GM18507 (cell line): ENCODE measurements at places on chromosomes 5 and 9.

DNA sequence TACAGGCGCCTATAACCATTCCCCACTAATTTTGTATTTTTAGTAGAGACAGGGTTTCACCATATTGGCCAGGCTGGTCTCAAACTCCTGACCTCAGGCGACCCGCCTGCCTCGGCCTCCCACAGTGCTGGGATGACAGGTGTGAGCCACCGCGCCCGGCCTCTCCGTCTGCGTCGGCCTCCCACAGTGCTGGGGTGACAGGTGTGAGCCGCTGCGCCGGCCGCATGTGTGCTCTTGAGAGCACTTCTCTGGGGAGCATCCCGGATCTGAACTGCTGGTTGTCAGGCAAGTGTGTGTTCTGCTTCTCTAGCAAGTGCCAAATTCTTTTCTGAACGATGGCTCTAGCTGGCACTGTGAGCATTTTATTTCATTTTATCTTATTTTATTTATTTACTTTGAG lies 3.7 kb upstream of the ENTPD2 start:
- no peak for DNase-seq

GRCh38 chr5:50672663-50673062 lies 6.2 kb downstream of the PARP8 start:
- no peak for DNase-seq

GRCh38 chr5:74140409-74140808 lies 500.1 kb downstream of the ENC1 start:
- no peak for DNase-seq

GRCh38 chr5:142016556-142016955 lies 3.7 kb upstream of the GNPDA1 start:
- DNase-seq = no peak

DNA sequence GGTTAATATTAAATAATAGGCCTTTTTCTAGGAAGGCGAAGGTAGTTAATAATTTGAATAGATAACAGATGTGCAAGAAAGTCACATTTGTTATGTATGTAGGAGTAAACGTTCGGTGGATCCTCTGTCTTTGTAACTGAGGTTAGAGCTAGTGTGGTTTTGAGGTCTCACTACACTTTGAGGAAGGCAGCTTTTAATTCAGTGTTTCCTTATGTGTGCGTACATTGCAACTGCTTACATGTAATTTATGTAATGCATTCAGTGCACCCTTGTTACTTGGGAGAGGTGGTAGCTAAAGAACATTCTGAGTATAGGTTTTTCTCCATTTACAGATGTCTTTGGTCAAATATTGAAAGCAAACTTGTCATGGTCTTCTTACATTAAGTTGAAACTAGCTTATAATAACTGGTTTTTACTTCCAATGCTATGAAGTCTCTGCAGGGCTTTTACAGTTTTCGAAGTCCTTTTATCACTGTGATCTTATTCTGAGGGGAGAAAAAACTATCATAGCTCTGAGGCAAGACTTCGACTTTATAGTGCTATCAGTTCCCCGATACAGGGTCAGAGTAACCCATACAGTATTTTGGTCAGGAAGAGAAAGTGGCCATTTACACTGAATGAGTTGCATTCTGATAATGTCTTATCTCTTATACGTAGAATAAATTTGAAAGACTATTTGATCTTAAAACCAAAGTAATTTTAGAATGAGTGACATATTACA lies 45.7 kb downstream of the TGFBR1 start:
- no peak for DNase-seq

DNA sequence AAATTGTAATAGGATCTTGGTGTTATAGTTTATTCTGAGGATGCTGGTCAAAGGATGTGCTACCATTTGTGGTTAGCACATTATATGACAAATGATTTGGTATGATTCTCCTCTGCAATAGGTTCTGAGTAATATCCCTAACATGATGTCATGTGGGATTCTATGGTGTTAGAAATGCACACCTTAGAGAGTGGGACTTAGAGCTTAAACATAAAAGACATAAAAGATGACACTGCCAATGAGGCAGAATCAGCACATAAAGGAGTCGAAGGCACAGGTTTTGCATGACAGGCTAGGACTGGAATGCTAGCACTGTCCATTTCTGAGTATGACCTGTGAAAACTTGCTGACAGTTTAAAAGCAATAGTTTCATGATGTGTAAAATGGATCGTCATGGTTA lies 100.4 kb downstream of the OSTF1 start:
- no peak for DNase-seq

- DNase-seq = no peak
Observed at GRCh38 chr5:33244441-33245150, 196.2 kb upstream of the TARS1 start.

- DNase-seq = no peak
Observed at GRCh38 chr5:32434221-32434620, 10.3 kb downstream of the ZFR start.

GRCh38 chr9:97954550-97954989 lies 16.6 kb upstream of the HEMGN start:
- peak; percentile 39 for DNase-seq

DNA sequence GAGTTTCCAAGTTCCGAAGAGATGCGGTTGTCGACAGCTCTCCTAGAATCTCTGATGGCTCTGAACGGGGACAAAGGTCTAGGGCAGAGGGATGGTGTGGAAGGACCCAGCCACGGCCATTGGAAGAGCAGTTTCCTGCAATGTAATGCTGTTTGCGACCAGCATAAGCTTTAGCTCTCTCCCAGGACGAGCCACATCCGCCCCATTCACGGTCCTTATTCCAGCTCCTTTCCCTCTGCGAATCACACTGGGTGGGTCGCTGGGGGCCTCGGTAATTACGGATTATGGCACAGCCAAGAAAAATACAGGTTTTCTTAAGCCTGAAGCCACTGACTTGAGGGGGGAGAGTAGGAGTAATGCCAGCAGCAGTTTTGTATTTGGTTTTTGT lies 22.7 kb downstream of the ANXA2R start:
- DNase-seq = no peak

DNA sequence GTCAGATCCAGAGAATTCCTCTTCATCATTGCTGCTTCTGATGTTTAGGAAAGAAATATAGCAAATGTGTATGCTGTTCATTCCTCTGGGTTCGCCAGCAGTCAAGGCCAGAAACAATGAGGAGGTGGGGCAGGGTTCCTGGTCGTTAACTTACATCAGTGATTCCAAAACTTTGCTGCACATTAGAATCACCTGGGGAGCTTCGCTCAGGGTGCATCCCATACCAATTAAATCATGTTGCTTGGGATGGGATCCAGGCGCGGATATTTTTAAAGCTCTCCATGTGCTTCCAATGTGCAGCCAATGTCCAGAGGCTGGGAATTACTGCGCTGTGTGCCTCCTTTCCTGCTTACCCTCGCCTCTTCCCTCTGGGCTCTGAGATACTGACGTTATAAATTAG lies 227.9 kb upstream of the KLF9 start:
- DNase-seq = no peak

- no peak for DNase-seq
Observed at GRCh38 chr9:107316795-107317661, 33.9 kb downstream of the RAD23B start.
